ENCODE measurements at places on chromosomes 2 and 18.

GRCh38 chr2:174585146-174585545 lies 12.5 kb downstream of the WIPF1 start:
- no peak for DNase-seq

DNA sequence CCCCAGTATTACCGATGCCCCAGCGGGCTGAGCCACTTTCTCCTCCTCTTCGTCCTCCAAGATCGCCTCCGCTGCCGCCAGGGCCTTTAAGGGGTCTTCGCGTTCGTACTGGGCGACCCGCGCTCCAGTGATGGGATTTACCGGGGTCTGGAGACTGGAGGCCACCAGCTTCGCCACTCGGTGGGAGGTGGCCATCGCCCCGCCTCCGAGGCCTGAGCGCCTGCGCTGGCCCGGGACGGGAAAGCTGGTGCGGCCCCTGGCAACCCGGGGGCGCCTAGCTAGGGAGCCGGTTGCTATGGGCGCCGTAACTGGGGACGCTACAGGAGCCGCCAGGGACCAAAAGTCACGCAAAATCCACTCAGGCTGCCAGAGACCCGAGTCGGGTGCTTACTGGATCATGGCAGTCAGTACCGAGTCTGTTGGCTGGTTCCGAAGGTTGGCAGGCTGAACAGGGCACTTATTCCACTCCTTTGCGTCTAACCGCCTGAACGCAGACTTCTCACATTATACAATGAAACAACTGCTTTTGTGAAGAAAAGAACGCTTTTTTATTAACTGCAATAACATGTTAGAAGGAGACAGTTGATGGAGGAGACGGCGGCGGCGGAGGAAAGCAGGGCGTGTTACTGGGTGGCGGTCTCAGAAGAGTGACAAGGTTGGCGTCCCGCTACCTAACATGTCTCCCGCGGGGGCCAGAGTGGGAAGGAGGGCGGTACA lies at the start of gene FAM161A:
TSS of gene FAM161A (minus strand) at position 214 of the 717 bp plus-strand sequence. CDS start at position 195, 19 bp downstream.
- DNase-seq = peak; percentile 54

GRCh38 chr18:46759890-46760289 lies 3.0 kb upstream of the ST8SIA5 start:
- no peak for DNase-seq

GRCh38 chr18:58532298-58532697 lies 96.6 kb downstream of the ALPK2 start:
- DNase-seq = no peak

DNA sequence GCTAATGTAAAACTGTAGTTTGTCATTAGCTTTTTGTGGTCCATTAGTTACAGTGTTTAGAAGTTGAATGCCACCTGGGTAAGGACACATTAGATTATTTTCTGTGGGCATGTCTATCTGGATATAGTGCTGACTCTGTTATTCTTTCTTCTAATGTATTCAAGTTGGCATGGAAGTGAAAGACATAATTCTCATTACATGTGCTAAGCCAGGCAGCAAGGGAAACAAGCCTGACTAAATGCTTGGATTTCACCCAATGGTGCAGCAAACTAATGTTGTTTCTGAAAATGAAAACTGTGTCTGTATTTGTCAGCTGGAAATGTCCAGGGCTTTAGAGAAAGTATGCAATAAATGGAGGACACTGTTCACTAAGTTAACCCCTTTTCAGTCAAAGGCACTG lies 100.7 kb downstream of the NUP35 start:
- no peak for DNase-seq

GRCh38 chr2:74867841-74868658 lies 34.1 kb downstream of the HK2 start:
- no peak for DNase-seq

DNA sequence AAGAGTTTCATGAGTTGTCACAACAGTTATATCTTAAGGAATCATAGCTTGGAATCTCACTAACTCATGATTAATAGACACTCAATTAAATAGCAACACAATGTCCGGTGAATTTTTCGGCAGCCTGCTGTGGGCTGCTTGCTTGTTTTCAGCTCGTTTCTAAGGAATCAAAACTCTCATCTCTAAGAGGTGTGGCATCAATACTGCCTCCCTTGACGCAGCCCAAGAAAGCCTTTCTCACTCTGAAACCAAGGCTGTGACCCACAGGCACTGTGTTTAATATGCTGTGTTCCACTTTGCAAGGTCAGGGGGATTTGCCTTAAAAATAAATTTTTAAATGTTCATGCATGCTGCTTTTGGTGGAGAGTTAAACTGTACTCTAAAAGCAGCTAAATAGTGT lies 5.4 kb downstream of the DCC start:
- no peak for DNase-seq

DNA sequence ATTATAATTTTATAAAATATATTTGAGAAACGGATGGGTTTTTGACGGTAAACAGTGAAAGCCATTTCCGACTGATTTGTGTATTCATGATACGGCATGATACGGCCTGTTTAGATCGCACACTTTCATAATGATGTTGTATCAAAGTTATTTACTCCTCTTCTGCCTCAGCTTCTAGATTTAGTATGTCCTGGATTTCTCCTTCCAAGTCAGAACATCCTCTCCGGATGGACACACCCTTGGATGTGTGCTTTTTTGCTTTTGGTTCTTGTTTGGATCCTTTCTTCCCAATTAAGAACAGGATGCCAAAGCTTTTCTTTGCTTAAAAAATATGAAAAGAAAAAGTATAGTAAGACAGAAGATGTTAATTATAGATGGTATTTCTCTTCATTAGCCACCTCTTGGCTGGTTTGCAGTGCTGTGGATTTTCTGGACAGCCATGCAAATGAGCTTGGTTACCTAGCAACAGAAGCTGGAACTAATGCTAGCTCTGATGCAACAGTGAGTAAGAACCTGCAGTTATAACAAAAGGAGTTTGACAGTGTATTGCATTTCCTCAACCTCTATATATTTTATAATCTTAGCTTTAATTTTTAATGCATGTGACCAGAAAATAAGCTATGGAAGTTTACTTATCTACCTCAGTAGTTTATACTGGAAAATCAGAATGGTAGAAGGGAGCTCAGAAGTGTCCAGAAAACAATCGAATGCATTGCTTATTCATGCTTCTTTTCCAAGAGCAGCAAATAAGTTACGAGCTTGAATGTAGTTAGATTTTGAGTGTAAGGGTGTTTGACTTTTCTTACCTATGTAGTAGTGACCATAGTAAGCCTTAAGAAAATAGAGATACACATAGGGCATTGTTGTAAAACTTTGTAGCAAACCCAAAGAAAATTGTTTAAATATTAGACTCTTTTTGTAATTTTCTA lies 27.9 kb downstream of the RMND5A start:
- DNase-seq = no peak

DNA sequence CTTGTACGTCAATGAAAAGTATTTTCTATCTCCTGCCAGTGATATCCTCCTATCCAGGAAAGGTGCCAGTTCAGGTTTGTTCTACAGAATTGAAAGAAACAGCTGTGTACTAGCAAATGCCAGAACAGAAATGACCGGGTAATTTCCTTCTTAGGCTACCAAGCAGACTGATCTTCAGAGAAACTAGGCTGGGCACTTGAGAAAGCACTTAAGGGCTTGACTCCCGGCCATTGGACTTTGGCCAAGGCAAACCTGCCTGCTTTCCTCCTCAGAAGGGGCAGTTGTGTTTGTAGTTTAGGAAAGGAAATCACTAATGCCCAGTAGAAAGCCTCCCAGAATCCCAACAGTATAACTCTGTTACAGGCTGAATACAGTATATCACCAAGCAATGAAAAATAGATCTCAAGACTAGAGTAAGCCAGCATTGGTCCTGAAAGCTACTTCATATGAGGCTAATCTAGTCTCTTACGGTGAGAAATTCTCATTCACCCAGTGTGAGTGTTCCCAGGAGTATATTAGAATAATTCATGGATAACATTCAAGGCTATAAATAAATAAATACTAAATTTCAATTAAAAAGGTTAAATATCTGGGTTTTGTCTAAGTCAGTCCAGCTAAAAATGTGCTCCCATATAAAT lies 43.0 kb upstream of the COL5A2 start:
- no peak for DNase-seq

DNA sequence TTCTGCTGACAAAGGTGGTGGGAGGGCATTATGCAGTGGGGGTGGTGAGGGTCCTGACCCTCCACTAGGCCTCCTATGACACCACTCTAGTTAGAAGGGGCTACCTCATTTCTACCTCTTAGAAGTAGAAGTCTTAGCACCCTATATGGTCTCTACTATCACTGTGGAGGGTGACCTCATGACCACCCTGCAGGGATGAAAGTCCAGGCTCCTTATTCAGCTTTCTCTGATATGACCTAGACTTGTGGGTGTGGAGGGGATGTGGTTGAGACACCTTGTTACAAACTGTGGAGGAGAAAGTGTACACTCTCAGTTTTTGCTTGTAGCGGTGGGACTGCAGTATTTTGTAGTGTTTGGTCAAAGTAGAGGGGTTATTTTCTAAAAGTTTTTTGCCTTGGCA lies 18.6 kb downstream of the TMEM182 start:
- DNase-seq = no peak

- DNase-seq = no peak
These were observed 58.5 kb downstream of the ADD2 start for GRCh38 chr2:70709275-70710037.

GRCh38 chr2:17626986-17627385 lies 86.5 kb downstream of the VSNL1 start:
- DNase-seq = no peak

Data from CMK (cell line).